Naive thymus-derived CD8-positive, alpha-beta T cell (primary cell): ENCODE measurements at places on chromosomes 5 and 9.

GRCh38 chr5:75156585-75156984 lies 80.1 kb downstream of the ANKRD31 start:
- no peak for DNase-seq

DNA sequence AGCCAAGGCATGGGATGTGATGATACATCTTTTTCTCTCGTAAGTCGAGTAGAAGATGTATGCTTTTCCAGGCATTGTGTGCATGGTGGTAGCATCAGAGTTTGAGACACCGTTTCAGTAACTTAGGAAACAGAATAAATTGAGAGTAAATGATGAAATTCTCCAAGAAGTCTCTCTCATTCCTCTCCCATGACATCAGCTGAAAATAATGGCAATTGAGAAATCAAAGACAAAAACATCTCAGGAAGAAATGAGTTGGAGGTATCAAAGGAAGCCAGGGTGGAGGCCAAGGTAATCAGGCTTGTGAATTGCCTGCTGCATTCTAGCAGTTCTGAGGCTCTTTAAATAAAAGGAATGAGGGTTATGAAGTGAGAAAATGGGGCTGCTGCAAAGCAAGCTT lies 53.9 kb downstream of the SGCD start:
- no peak for DNase-seq

DNA sequence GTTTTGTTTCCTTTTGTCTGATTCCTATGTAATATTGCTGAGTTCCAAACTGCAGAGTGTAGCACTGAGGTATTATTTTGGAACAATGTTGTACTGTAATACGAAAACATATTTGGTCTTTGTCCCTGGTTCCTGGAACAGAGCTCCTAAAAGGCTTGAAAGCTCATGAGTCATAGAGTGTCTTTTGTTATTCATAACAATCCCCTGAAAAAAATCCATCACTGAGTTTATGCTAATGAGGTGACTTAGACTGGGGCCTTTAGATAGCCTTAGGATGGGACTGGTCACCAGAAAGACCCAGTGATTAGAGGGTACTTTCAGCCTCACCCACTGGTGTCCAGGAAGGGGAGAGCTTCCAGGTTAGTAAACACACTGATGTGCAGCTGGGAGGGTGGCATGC lies 132.7 kb upstream of the POU5F2 start:
- no peak for DNase-seq

GRCh38 chr5:178417391-178417811 lies 172.8 kb downstream of the COL23A1 start:
- DNase-seq, result no peak

DNA sequence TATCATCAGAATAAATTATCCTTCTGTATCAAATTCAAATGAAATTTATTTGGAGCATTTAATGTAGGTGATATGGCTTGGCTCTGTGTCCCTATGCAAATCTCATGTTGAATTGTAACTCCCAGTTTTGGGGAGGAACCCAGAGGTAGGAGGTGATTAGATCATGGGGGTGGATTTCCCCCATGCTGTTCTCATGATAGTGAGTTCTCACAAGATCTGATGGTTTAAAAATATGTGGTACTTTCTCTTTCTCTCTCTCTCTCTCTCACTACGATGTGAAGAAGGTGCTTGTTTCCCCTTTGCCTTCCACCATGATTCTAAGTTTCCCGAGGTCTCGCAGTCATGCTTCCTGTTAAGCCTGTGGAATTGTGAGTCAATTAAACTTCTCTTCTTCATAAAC lies 678.4 kb upstream of the RGMB start:
- no peak for DNase-seq

DNA sequence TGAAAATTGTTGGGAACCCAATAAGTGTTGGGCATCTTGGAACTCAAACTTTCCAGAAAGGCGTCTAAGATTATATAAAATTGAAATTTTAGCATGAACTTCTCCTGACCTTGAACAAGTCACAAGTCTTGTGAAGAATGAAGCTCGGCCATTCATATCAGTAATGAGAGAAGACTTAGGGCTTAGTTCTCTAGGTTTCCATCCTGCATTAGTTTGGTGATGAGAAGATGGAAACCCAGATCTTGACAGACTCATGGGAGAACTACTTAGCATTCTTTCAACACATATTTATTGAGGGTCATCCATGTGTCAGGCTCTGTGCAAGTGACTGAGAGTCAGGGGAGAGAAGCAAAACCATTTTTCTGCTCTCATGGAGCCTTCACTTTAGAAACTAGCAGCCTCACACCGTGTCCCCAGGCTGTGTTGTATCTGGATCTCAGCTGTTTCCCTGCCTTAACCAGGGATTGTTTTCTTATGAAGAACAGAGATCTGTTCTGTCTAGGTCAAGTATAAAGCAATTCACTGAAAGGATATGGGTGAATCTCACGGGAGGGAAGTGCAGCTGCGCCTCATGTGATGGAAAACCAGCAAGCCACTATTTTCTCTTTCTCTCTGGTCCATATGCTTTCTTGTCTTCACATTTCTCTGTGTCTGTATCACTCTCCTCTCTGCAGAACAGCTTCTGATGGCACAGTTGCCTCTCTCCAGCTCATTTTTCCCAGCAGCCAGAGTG lies 3.4 kb downstream of the GARNL3 start:
- no peak for DNase-seq

DNA sequence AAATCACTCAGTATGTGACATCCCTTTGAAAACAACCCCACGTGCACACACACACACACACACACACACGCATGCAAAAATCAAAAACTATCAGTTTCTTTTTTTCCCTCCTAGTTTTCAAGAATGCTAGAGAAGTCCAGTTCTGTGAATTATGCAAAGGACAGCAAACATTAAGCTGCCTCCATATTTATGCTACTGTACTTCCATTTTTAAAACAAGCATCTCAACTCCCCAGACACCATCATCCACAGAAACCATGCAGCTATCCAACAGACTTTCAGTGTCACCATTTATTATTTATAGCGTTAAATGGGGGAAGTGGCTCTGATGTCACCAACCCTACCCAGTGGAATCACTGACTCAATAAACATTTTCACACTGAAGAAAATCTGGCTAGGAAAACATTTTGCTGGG lies 1.6 kb downstream of the FBXW11 start:
- DNase-seq, result no peak

DNA sequence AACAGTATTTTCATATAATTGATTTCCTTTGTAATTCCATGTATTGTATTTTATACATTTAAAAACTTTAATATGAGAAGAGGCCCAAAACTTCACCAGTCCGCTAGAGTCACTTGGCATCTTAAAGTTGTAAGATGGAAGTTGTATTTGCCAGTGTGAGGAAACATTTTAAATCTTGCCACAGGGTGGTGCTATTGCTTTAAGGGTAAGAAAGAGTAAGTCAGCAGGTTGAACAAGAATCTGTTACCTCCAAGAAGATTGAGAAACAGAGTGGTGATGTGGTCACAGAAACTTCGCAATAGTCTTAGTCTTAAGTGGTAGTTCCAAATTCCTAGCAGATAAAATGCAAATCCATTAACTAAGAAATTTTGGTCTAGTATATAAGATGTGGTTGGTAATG lies 39.8 kb upstream of the RANBP6 start:
- DNase-seq, result peak; percentile 63

DNA sequence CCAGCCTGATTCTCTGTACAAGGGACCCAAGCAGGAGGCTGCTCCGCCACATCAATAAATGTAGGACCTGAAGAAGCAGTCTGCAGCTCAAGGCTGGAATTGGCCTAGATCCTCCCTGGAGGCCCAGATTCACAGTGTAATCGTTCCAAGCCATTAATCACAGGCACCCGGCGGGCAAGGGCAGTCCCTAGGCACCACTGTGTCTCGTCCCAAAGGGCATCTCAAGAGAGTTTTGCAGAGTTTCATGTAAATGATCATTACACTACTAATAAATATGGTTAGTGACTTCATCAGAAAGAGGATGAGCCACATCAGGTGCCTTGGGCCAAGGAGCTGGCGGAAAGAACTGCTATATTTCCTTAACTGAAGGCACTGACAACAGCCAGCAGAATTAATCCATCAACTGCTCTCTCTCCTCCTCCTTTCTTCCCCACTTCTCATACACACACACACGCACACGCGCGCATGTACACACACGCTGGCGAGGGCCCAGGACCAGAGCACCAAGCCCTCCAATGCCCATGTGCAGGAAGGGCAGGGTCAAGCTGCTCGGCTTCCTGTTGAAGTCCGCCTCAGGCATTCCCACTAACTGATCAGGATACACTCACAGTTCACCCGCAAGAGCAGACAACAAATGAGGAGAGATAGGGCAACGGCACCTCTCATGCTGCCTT lies 33.9 kb downstream of the GNAQ start:
- no peak for DNase-seq

DNA sequence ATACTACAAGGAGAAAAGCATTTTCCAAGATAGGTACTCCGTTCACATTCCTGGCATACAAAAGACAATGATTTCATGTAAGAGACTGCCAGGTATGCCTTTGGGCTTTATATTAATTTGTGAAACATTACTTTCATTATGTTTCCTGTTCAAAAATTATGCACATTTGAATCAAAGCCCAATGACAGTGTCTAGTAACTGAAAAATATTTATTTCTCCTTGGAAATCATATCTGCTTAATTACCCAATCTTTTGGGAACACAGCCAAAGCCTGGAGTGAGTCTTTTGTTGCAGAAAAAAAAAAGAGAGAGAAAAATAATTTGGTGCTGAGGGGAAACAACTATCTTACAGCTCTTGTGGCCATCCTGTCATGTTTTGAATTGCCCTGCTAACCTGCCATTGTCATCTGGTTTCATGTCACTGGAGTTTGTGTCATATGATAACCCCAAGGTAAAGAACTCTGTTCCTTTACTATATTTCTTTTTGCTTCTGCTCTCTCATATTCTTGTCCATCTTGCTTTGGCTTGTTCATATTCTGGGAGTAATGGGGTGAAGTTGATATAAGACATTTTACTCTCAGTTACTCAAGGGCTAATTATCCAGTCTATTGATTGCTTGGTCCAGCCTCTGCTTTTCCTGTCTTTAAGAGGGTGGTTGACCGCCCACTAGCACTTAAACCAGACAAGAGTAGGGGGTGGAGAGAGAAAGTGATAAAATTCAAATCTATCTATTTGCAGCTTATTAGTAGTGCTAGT lies 238.3 kb upstream of the NUDT12 start:
- no peak for DNase-seq

GRCh38 chr5:181259974-181260719 lies 796 bp downstream of the TRIM52 start:
- no peak for DNase-seq

DNA sequence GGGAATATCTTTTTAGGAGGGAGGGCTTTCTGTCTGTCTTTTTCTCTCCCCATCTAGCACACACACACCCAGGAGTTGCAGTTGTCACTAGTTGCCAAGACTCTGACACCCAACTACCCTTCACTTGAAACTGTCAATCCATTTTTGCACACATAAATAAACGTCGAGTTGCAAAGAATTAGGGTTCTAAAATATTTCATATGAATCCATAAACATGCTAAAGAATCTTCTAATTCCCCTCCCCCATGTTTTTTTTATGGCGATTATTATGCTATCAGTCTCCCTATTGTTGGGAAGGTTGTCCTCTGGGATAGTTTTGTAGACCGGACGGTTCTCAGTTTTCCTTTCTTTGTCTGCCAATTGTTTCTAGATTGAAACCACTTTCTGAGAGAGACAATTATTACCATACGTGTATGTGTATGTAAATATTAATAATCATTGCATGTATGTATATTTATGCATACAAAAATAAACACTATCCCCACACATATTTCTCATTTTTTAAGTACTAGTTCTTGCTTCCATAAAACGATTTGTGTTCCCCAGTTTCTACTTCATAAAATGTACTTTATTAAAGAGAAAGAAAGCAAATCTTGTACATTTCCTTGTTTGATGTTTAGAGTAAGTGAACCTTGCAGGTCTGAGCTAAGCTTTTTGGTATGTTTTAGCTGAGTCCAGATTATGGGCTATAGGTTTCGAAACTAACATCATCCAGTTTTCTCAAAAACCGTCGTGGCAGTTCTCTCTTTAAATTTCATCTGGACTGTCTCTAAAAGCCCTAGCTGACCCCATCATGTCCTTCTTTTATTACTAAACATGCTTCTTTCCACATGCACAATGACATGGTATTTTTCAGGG lies 165.0 kb upstream of the MPDZ start:
- DNase-seq, result no peak

DNA sequence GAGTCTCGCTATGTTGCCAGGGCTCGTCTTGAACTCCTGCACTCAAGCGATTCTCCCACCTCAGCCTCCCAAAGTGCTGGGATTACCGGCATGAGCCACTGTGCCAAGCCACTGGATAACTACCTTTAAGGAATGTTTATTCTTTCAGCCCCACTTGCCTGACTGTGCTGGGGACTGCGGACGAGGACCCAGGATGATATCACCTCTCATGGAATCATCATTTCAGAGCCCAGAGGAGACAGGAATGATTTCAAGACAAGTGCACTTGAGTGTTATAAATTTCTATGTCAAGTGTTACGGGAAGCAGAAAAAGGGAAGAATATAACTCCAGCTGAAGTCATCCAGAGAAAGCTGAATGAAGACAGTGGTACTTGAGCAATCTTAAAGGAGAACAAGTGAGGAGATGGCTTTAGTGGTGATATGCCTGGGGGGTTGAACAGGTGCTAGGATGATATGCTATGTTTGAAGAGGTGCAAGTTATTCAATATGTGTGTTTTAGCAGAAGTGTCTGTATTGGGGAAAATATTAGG lies 109.3 kb downstream of the DCP2 start:
- DNase-seq, result no peak

- DNase-seq, result no peak
These were observed 64.3 kb downstream of the ARHGAP26 start for GRCh38 chr5:142834504-142834903.

DNA sequence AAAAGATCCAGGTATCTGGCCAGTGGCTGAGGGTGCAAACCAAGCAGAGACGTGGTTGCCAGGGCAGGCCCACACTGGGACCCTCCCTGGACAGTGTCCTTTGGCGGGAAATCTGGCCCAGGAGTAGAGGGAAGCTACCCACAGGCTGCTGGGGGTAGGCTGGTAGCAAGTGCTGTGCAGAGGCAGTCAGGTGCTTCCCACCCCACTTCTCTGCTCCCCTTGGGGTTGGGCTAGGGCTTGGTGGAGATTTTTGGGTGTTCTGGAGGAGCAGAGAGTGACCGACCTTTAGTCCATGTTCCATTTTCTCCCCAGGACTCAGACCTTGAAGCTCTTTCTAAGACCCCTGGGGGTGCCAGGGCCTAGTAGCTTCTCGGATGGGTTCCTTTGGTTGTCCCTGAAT lies 5.6 kb downstream of the PRDM12 start:
- DNase-seq, result no peak
